Fibroblast of skin of left quadriceps (primary cell): ENCODE measurements at places on chromosomes 1 and 21.
A peak's percentile ranks its signal among the peaks of the same experiment; 100 is the strongest.

GRCh38 chr1:27590917-27591508 is 12.9 kb downstream of the AHDC1 start:
- DNase-seq: no peak

- DNase-seq: no peak
Observed at GRCh38 chr21:32794644-32795079, 23.1 kb upstream of the PAXBP1 start.

DNA sequence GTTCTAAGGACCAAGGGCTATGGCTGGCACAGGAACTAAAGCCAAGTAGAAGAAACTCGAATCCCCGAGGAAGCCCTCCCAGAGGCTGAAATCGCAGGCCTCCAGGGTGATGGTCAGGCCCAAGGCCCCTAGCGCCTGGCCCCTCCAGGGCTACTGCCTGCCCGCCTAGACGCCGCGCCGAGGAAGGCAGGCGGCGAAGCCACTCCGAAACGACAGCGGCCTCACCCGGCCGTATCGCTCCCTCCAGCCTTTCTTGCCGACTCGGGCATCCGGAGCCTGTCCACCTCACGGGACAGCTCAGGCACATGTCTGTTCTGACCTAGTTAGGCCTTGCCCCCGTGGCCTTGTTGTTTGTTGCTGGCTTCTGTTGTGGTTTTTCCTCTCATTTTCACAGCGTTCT is 9.7 kb upstream of the LHX8 start:
- no peak for DNase-seq

DNA sequence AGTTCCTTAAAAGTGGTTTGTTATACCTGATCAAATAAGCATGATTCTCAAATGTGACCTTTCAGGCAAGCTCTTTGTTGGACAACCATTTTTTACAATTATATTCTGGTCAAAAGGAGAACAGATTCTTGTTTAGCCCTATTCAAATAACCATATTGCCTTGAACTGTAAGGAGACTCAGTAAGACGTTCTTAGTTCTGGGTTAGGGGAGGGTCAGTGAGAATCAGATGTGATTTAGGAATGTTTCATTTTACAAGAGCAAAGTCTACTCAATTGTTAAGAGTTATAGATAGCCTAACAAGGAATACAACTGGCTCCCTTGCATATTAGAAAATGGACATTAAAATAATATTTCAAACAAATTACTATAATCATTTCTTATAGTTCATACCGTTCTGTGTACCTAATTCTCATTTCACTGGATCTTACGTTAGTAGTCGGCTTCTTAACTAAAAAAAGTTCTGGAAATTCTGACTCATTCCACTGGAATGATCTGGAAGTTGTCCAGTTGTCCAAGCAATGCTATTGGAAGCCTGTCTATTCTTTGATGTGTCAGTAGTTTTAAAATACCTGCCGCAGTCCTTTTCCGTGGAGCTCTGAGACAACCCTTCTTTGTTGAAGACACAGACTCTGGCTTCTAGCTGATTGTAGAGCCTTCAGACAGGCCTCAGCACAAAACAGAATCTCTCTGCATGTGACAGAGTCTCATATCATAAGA is 88.8 kb downstream of the MAST2 start:
- peak; percentile 55 for DNase-seq

GRCh38 chr21:44836666-44837471 is 19.0 kb upstream of the SUMO3 start:
- DNase-seq: no peak

DNA sequence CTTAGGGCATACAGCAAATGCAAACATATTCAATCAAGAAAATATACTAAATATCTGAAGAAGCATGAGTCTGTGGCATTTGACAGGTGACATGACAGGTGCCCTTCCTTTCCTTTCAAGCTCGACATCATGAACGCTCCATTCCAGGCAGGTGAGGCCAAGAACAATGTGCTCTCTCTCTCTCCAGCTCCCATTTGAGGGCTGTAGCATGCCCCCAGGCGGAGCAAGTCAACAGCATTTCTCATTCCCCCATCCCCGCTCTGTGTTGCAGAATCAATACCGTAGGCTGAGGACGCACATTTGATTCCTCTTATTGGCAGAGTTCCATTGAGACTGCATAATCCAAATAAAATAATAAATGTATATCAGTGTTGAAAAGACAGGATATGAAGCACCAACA is 24.6 kb upstream of the PLPPR4 start:
- no peak for DNase-seq

GRCh38 chr1:39293375-39294070 is 89.0 kb downstream of the MACF1 start:
- DNase-seq: no peak

DNA sequence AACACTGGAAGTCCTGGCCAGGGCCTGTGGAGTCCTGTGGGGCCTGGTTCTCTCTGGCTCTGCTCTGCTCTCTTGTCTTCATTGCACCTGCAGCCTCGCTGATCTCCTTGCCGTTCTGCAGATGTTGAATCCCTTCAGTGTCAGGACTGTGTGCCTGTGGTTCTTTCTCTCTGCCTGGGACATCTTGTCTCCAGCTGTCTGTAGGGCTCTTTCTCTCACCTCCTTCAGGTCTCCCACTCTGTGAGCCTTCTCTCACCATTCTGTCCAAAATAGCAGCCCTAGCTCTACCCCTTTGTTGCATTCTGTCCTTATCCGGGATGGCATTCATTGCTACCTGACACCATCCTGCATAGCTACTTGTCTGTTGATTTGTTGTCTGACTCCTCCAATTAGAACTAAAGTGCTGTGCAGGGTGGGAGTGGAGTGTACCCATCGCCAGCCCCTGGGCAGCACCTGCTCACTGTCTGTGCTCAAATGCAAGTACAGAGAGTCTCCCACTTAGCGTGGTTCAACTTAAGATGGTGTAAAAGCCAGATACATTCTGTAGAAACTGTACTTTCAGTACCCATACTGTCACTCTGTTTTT is 8.9 kb downstream of the PGBD2 start:
- DNase-seq: no peak

GRCh38 chr1:90319918-90320317 is 325.0 kb downstream of the ZNF326 start:
- no peak for DNase-seq
